NCI-H526 treated with DMSO at 0.1 percent for 48 hours (cell line): ENCODE measurements at places on chromosomes 6 and 20.
A peak's percentile ranks its signal among the peaks of the same experiment; 100 is the strongest.

DNA sequence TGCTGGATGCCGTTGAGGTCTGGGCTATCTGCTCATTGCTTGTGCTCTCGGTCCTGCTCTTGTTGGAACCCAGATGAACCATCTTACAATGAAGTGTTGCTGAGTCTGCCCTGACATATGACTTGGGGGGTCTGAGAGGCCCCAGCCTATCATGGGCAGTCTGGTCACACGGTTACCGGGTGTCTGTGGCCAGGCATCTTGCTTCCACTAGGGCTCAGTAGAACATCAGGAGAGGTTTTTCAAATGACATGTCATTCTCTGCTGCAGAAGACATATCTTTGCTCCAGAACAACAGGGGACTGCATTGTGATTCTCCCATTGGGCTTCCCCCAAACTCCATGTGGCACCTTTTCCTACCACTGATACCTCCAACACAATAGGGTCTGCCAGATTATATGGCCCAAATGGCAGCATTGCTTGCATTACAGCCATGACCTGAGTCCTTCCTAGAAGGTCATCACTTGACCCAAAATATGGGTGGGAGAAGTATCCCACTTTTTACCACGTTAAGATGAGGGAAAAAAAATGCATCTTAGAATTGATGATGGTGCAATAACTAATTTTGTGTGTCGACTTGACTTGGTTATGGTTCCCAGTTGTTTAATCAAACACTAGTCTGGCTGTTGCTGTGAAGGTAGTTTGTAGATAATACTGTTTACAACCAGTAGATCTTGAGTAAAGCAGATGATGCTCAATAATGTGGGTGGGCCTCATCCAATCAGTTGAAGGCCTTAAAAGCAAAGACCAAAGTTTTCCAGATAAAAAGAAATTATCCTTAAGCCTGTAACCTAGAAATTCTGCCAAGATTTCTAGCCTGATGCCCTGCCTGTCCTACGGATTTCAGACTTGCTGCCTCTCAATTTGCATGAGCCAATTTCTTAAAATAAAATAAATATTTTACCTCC lies 241.0 kb downstream of the QKI start:
- DNase-seq = no peak

GRCh38 chr20:3334156-3334943 lies 73.1 kb downstream of the DNAAF9 start:
- DNase-seq = no peak

DNA sequence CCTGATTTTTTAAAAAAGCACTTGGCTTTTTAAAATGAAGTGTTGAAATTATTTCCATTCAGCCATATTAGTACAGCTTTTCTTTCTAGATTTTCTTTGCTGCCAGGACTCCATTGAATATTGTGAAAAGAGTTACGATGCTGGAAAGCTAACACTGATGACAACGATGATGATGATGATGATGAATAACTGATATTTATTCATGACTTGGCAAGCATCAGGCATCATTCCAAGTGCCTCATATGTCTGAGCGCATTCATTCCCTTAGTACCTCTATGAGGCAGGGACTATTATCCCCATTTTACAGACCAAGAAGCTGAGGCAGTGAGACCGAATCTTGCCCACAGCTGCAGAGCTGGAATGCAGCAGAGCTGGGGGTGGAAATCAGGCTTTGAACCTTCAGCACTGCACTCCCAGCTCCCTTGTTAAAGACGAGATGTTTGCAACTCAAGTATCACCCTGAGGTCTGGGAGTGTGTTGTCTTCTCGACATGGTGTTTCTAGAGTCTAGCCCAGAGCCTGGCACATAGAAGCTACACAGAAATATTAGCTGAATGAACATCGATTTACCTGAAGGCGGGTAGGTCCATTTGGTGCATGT lies 85.5 kb upstream of the FRMD1 start:
- no peak for DNase-seq

DNA sequence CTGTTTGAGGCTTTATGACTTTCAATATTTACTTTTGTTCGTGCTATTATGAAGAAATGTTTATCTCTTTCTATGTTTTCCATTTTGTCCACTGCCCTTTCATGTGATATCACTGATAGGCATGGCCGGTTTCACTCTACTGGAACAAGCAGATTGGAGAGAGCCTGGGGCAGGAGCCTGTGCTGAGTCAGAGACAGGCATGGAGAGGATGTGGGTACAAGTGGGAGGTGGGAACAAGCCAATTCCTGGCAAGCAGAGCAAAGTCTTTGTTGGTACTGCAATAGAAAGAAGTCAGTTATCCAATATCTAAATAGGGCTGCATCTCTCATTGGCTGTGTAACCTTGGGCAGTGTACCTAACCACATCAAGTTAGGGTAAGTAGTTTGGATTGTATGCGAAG lies 545.6 kb upstream of the MAP3K7 start:
- DNase-seq = no peak

DNA sequence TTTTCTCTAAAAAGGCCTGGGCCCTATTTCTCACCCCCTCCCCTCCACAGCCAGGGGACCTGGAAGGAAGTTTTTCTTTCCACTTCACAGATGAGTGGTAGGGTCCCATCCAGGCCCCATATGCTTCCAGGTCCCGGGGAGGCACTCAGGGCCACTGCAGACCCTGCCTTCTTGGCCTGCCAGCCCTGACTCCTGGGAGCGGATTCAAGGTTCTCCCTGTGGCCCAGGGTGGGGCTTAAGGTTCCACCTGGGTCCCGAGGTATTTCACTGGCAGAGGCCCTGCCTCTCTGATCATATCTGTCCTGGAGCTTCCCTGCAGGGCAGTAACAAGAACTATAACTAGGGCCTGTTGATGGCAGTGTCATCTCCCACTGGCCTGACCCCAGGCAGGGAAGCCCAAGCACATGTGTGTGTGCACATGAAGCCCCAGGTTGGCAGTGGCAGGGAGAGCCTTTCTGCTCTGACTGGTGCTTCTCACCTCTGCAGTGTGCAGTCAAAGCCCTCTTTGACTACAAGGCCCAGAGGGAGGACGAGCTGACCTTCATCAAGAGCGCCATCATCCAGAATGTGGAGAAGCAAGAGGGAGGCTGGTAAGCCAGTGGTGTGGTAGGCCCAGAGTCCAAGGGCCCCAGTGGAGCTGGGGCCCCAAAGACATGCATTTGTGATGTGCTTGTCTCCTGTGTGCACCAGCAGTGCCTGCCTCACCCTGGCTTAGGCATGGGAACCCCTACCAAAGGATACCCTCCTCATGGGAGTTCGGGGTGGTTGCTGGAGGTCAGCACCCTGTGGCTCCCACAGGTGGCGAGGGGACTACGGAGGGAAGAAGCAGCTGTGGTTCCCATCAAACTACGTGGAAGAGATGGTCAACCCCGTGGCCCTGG lies 31.2 kb downstream of the PLCG1 start:
- no peak for DNase-seq

GRCh38 chr20:43988867-43989266 lies 74.2 kb downstream of the TOX2 start:
- no peak for DNase-seq

DNA sequence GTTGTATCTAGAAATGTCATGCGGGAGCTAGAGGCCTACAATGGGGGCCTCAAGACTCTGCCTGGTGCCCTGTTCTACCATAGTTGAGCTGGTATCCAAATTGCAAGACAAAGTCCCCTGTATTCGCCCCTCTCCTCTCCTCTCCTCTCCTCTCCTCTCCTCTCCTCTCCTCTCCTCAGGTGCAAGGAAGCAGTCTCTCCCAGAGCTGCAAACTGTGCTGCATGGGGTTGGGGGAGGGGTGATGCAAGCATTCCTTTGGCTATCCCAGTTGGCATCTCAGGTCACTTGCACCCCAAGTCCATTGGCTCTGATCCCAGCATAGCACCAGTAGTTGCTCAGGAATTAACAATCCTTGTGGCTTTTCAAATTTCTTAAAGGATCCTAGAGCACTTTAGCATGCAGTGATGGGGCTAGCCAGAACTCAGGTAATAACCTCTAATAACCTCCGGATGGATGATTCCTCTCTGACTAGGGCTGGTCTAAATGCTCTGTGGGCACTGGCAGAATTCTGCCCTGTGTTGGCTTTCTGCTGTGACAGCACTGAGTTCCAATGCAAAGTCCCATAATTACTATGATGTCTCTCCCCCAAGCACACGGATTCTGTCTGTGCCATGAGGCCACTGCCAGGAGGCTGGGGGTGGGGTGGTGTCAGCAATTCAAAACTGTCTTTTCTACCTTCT lies 35.3 kb downstream of the TAF11 start:
- no peak for DNase-seq

GRCh38 chr6:26331218-26332073 lies 33.6 kb upstream of the BTN3A2 start:
- DNase-seq = peak; percentile 61

DNA sequence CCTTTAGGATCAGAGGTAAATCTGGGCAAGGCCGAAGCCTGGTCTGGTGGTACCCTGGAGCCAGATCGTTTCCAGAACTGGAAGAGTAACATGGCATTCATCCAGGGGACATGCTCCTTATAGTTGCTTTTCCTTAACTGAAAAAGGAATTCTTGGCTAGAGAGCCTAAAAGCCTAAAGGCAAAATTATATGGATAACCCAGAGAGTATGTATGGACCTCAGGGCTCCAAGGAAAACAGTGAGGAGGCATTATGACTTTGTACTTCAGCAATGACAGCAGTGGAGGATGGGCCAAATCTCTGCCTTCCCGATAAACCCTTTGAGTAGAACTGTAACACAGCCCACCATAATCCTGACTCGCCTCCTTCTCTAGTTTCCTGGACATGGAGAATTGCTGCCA lies 29.3 kb downstream of the ARHGAP18 start:
- DNase-seq = no peak

- no peak for DNase-seq
These were observed 16.0 kb upstream of the PI16 start for GRCh38 chr6:36938536-36938935.

DNA sequence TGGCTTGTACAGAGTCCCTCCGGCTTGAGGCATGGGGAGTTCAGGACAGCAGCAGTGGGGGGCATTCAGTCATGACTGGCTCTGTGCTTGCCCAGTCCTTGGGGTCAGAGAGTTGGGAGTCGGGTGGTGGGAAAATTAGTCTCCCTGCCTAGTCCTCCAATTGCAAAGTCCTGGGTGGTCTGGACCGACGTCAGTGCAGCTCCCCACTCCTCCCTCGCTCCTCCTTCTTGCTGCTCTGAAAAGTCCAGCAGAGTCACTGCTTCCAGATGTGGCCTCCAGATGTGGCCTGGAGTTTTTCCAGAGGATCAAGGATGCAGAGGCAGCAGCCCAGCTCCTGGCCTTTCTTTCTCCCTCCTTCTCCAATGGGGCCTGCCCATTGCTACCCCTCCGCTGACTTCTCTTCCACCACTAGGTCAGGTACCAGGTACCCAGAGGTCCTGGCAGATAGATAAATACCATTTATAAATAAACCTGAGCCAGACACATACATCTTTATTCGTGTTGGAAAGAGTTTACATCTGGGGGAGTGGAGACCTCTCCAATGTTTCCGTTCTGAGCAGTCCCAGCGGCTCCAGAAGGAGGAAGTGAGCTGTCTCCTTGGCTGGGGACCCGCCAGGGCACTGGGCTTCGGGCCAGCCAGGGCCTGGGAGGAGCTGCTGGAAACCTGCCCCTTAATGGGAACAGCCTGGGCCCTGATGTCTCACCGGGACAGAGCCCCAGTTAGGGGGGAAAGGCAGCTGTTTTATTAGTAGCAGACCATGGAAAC lies 49.0 kb upstream of the RNF24 start:
- no peak for DNase-seq

- DNase-seq = no peak
These were observed 2.7 kb upstream of the PLCB1 start for GRCh38 chr20:8129211-8129976.

GRCh38 chr6:147204843-147205311 lies 660 bp downstream of the STXBP5 start:
- DNase-seq = peak; percentile 64

GRCh38 chr6:29566856-29567255 lies 7.3 kb upstream of the UBD start:
- no peak for DNase-seq

- no peak for DNase-seq
These were observed 97.0 kb downstream of the SLC23A2 start for GRCh38 chr20:4904127-4904860.

GRCh38 chr6:34566830-34567546 lies 10.9 kb upstream of the SPDEF start:
- DNase-seq = no peak

- no peak for DNase-seq
These were observed 47.3 kb upstream of the SLC2A12 start for GRCh38 chr6:134099770-134100169.

DNA sequence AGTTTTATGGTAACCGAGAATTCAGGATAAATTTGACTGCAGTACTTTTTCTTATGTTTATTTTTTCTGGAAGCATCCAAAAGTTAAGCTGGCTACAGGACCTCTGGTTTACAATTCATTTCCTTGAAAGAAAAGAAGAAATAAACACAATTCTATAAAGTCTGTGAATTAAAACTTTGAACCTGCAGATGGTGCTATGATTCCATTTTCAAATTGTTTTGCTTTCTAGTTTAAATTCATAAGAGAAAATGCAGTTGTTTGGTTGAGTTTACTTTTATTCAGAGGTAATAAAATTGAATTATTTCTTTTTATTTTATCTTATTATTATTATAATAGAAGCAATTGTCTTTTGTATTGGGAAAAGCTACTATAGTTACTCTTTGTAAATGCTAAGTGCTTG lies 1.8 kb upstream of the VIP start:
- no peak for DNase-seq

GRCh38 chr6:40992746-40993145 lies 46.3 kb downstream of the UNC5CL start:
- DNase-seq = no peak

DNA sequence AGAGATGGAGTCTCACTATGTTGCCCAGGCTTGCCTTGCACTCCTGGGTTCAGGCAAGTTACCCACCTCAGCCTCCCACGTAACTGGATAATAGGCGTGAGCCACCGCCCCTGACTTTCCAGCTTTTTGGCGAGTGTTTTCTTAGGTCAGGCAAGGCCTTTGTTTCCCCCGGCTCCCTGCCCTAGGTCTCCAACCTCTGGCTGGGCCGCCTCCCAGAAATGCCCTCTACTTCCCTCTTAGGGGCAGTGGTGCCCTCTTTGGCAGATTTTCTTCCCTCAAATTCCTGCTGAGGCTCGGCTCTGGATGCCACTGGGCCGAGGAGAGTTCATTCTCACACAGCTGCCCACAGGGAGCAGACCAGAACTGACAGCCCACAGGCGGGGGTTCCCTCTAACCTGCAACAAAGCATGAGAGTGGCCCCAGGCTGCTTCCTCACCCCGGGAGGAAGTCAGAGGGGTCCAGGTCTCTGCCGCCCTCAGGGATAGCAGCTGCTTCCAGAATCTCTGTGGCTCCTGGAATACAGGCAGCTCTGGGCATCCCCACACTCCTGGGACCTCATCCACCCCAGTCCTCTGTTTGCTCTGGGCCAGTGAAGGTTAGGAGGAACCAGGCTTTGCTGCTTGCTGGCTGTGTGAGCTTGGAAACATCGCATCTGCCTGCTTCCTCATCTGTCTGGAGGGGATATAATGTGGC lies 56.5 kb downstream of the TCP11 start:
- no peak for DNase-seq
